ENCODE measurements at places on chromosomes 4 and X.
A peak's percentile ranks its signal among the peaks of the same experiment; 100 is the strongest.

DNA sequence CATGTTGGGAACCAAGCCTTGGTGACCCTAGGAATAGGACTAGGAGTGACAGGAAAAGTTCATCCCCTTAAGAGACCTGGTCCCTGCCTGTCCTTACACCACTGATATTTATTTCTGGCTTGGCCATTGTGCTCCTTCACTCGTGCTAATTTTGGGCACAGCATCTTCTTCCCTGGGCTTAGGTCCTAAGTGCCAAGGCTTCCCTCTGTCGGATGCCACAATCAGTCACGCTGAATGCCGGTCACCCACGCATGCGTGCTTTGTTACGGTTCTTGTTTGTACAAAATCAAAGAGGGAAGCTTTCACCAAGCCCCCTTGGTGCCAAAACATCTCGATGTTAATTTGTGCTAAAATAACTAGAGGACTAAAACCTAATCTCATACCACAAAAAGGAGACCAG, 17.4 kb upstream of the MAP3K15 start:
- DNase-seq, result no peak

GRCh38 chr4:151408630-151409469, at the start of gene FHIP1A:
Gene FHIP1A, plus strand, starts transcription at chr4:151409176. Its CDS starts 157,084 bp downstream, at chr4:151566260.
- peak; percentile 85 for DNase-seq

DNA sequence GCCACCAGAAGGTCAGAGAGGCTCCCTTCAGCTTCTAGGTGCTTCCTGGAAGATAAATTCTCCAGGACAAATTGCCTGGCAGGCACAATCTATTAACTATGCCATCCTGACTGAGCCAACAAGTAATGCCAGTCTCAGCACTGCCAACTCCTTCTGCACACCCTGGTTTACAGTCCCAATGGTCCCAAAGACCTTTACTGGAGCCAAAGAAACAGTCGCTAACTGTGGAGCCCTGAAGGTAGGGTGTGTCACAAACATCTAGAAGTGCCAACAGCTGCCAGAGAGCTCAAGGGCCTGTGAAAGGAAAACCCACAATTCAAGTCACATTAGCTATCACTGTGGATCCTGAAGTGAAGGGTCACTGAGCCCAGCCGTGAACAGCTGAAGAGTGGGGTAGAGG, 34.9 kb upstream of the CITED1 start:
- no peak for DNase-seq

- DNase-seq, result no peak
Observed at GRCh38 chr4:165548702-165549101, 169.9 kb downstream of the CPE start.

DNA sequence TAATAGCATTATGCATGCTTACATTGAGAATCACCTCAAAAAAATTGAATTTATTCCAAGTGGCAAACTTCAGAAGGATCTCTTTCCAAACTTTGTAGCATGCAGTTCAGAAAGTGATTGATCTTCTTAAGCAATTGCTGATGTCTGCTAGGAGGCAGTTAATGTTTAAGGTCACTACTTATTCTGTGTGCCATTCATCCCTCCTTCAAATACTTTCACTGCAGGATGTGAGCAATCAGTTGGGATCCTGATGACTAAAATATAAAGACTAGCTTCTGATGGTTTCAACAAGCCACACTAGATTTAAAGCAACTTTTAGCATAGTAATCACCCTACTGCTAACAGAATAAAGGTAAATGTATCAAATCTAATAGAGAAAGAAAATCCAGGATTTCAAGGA, 414.1 kb downstream of the ADGRL3 start:
- no peak for DNase-seq

All from germinal center (tissue), 1 donor.